Large intestine (tissue), 12 donors: ENCODE measurements at places on chromosomes 1 and 21.

DNA sequence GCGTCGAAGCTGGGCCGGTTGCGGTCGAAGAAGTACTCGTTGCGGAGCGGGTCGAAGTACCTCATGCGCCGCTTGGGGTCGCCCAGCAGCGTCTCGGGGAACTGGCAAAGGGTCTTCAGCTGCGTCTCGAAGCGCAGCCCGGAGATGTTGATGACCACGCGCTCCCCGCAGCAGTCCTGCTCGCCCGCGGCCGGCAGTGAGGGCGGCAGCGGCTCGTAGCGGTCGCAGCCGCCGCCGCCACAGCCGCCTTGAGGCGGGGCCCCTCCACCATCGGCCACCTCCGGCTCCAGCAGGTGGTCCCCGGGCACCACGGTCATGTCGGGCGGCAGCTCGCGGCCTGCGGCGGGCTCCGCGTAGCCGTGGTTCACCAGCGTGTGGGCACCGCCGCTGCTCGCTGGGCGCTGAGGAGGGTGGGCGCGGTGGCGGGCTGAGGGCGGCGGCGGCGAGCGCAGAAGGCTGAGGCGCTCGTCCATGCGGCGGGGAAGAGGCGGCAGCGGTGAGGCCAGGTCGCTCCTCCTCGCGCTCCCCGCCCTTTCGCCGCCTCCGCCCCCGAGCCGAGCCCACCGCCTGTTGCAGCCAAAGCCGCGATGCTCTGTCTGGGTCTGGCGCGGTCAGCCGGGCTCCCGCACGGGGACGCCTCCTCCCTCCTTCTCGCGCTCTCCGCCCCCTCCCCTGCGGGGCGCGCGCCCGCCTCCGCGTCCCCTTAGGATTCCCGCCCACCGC is at the start of gene KCNA3:
TSS of gene KCNA3 (minus strand) at position 604 of the 723 bp plus-strand sequence. CDS start at position 473, 131 bp downstream.
- DNase-seq: peak; percentile 36

GRCh38 chr1:85128316-85128715 is 72.5 kb downstream of the SYDE2 start:
- no peak for DNase-seq

GRCh38 chr1:235327559-235328270 is at the start of gene ARID4B:
TSS of gene ARID4B (minus strand) at chr1:235328179. CDS start at chr1:235326919, 1,260 bp downstream.
- peak; percentile 4 for DNase-seq

- peak; percentile 39 for DNase-seq
Measured at GRCh38 chr1:170967042-170967910, 31.9 kb downstream of the MROH9 start.

GRCh38 chr1:228767636-228768354 is 32.5 kb downstream of the RHOU start:
- DNase-seq: no peak

GRCh38 chr1:60904099-60904851 is 178.1 kb upstream of the NFIA start:
- DNase-seq: no peak

GRCh38 chr1:56660293-56660692 is 15.2 kb downstream of the PRKAA2 start:
- DNase-seq: no peak

DNA sequence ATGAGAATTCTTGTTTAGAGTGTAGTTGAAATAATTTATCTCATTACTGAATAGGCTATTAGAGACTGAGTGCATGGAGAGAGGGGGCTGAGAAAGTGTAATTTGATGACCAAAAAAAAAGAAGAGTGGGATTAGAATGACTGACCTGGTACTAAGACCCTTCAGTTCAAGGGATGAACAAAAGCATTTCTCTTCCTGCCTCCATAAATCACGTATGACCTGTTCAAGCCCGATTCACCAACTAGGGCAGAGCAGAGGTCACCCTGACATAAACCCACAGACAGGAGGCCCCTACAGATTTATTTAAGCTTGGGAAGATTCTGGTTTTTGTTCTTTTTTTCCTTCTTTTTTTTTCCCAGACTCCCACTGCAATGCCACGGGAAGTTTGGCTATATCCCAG is 123.7 kb upstream of the COP1 start:
- no peak for DNase-seq

- no peak for DNase-seq
Measured at GRCh38 chr1:227940791-227941241, 6.9 kb downstream of the WNT9A start.

DNA sequence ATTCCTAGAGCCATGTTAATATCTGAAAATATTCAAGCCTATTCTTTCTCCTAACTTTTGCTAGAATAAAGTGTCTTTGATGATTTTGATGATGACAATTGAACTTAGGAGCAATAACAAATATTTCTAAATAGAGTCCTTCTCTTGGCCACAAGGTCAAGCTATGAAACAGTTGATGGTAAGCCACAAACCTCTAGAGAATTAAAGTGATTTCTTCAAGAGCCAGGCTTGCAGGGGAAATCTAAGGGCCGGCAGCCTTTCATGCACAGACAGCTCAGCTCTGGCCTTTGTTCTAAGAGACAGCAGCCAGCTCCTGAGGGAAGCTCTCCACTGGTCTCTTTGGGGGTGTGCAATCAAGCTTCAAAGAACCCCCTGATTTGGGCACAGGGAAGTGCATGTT is 59.0 kb downstream of the SUSD4 start:
- no peak for DNase-seq

- no peak for DNase-seq
Measured at GRCh38 chr1:235009074-235009473, 119.6 kb downstream of the TOMM20 start.

GRCh38 chr1:204367956-204368355 is 8.2 kb upstream of the PLEKHA6 start:
- DNase-seq: no peak

- no peak for DNase-seq
Measured at GRCh38 chr1:101884621-101885020, 112.1 kb downstream of the OLFM3 start.

DNA sequence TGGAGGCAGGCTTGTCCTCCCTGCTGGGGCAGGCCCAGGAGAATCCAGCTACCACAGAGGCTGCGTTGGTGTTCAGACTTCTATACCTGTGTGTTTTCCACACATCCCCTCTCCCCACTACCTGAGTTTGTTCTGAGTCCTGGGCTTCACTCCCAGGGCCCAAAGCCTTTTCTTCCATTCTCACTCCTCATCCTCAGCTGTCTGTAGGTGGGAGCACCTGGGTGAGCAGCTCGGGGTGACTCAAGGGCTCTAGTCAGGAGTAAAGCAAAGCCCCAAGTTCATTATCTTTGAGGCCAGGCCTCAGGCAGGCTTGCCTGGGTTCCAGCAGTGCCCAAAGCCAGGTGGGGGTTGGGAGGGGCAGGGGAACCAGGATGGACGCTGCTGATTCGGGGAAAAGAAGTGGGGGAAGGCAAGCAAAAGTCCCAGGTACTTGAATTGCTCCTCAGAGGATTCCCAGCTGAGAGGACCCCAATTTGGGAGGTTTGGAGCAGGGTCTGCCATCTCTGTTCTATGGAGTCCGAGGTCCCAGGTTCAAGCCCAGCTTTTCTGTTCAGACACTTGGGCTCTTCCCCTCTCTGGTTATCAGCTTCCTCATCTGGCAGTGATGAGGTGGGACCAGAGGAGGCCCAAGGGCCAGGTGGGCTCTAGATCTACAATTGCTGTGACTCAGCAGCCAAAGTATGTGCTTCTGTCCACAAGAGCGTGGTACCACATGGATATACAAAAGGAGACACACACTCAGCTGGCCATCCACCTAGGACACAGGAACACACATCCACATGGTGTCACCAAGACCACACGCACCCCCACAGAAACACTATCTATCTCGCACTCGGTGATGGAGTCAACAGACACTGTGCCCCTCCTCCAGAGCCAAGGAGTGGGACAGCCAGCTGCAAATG is 5.8 kb upstream of the PTPN7 start:
- DNase-seq: no peak

- peak; percentile 71 for DNase-seq
Measured at GRCh38 chr1:165871311-165872067, 44.1 kb downstream of the UCK2 start.

DNA sequence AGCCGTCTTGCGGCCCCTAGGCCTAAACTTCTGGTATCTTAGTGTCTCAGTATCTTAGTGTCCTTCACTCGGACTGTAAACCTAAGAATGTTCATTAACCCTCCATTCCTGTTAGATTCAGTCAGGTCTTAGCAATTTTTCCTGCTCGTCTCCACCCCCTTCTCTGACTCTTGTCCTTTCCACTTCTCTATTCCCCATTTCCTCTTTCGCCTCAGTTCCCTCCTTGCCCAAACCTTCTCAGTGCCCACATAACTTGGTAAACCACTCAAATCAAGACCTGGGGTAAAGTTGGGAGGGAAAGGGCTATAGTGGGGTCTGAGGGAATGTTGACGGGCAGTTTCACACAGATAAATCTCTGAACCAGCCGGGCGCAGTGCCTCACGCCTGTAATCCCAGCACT is 726 bp upstream of the FCER1G start:
- no peak for DNase-seq

DNA sequence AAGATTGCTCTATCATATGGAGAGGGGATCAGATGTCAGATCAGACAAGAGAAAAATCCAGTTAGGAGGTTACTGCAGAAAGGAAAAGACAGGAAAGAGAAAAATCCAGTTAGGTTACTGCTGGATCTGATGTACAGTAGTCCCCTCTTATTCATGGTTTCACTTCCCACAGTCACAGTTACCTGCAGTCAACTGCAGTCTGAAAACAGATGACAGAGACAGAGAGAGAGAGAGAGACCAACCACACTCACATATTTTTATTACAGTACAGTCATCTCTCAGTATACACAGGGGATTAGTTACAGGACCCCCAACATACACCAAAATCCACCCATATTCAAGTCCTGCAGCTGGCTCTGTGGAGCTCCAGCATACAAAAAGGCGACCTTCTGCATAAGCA is 29.3 kb downstream of the NUP133 start:
- no peak for DNase-seq

DNA sequence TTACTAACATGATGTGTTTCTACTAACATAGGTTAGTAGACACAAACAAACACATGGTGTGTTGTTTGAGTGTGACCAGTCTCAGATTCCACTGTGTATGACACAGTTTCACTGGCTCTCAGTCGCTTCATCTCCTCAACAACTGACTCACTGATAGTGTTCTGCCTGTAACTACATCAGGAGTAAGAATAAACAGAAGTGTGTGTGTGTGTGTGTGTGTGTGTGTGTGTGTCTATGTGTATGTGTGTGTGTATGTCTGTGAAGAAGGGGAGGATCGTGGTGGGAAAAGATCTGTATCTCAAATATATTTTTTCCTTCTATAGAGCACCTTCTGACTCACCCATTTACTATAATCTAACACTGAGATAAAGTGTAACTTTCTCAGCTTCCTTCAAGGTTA is 391.0 kb downstream of the PTPRC start:
- DNase-seq: no peak

DNA sequence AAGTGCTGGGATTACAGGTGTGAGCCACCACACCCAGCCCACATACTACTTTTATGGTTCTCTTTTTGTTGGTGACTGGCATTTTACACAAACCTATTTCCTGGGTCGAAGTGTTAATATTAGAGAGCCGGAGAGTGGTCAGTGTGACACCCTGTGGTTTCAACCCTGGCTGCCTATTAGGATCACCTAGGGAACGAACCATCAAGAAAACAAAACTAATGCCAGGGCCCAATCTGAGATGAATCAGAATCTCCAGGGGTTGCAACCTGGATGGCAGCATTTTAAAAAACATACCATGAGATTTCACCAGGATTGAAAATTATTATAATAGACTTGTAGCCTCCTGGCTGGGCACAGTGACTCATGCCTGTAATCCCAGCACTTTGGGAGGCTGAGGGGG is 6.1 kb downstream of the MRPS21 start:
- no peak for DNase-seq

- DNase-seq: no peak
Measured at GRCh38 chr1:40244138-40244744, 3.5 kb upstream of the TMCO2 start.

GRCh38 chr1:150579945-150580642 is 684 bp upstream of the MCL1 start:
- DNase-seq: no peak

- no peak for DNase-seq
Measured at GRCh38 chr21:28922368-28922767, 70.3 kb downstream of the LTN1 start.

DNA sequence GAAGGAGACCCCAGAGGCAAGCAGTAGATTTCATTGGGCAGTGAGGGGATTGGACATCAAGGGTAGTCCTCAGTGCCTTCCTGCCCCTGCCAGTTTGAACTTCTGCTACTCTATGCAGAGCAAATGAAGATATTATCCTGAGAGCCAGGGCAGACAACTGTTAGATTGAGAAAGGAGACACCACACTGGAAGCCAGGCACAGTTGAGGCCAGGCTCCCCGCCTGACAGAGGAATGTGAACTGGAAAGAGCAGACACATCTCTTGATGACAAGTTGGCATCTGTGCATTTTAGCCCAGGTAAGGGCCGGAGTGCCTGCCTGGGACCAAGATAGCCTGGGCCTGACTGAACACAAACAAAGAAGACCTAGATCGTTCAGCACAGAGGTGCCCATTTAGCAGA is 16.0 kb downstream of the SH3BGR start:
- no peak for DNase-seq

GRCh38 chr1:246503341-246503740 is 3.7 kb downstream of the SMYD3 start:
- no peak for DNase-seq

DNA sequence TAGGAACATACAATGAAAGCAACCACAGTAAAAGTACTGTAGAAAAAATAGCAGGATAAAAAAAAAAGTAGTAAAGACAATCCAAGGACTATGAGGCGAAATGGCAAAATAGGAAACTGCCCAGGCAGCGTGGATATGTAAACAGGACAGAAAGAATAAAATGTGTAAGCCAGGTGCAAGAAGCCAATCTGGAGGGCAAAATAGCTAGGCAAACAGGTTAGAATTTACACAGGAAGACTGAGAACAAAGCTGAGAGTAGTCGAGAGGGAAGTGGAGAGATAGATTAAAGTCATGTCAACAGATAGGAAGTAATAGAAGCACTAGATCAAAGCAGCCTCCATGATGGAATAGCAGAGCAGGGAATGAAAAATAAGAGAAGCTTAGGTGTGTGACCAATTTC is 124.2 kb upstream of the B3GALT2 start:
- peak; percentile 81 for DNase-seq

DNA sequence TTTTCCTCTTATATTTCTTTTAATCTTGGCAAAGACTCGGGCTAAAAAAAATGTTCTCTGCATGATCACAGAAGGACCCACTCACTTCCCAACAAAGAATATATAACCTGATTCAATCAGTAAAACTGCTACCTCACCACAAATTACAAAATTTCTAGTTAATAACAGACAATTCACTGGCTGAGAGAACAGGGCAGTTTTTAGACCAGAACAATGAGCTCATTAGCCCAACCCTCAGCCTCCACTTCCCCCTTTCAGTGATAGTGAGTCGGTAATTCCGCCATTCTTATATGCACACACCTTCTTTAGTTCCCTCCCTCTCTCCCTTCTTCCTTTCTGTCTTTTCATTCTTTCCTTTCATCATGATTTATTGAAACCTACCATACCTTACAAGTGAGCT is 8.9 kb downstream of the SIPA1L2 start:
- DNase-seq: no peak

DNA sequence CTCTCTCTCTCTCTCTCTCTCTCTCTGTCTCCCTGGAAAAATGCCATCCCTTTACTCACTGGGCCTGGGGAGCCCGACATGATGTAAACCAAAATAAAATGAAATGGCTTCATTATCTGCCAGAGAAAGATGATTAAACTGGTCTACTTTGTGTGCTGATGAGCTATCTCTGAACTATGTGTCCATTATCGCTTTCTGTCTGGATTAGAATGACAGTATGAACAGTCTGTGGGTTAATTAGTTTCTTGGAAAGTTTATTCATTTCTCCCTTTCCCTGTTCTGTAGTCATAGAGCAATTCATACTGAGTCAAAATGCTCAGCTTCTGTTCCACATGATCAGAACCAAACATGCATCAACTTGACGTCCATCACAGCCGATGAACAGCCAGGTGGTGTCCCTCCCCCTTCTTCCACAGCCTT is 72.4 kb upstream of the KCND3 start:
- no peak for DNase-seq

GRCh38 chr1:115179397-115180079 is 90.2 kb upstream of the TSPAN2 start:
- no peak for DNase-seq
